ENCODE measurements at places on chromosomes 1 and 21.

- ATAC-seq: no peak
Measured at GRCh38 chr21:33109574-33110339, 39.8 kb downstream of the OLIG1 start.

DNA sequence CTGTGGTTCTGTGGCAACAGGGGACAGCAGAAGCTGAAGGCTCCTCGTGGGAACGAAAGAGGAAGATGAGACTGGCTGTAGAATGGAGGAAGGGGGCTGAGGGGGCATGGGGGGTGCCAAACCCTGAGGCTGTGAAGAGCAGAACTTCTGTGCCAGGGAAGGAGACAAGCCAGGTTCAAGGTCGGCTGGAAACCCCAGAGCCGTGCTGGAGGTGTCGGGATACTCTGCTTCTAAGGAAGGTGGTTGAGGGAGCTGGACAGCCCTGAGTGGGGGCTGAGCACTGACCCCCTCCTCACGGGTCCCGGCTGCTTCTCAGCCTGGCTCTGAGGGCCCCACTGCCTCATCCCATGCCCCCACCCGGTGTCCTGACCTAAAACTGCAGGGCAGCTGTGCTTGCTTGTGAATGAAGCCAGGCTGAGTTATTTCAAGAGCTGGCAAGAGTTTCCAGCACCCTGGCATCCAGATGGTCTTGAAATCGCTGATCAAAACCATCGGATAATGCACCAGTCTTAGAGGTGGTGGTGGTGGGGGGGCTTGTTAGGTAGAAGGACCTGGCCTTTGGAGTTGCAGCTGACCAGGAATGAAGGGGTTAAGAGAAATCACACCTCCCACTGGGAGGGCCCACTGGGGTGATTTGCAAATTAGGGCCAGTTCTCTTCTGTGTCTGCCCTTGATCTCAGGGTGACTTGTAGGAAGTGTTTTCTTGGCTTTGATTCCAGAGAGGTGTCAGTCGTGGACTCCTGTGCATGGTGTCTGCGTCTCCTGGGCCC lies 218.9 kb upstream of the C1orf174 start:
- ATAC-seq: no peak

GRCh38 chr21:14824126-14824525 lies 240.7 kb downstream of the NRIP1 start:
- no peak for ATAC-seq

GRCh38 chr1:3779265-3779911 lies 6.8 kb downstream of the SMIM1 start:
- ATAC-seq: no peak

GRCh38 chr1:118961156-118961555 lies 27.0 kb downstream of the TBX15 start:
- ATAC-seq: no peak

DNA sequence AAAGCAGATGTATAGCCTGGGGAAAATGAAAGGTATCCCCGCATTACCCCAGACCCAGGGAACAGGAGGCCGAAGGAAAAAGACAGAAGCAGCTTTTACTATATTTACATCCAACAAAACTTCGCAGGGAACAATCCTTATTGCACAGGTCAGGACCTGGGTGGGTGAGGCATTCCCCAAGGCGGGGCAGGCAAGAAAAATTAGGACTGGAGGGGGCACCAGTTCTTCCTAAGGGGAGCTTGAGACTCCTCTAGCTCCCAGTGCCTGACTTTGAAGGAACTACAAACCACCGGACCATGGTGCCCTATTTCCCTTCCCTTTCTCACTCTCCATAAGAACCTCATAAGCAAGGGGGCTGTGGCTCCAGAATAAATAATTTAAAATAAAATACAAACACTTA lies 6.7 kb upstream of the GATAD2B start:
- ATAC-seq: no peak

GRCh38 chr1:165543532-165544438 lies at the start of gene LRRC52:
Gene LRRC52, plus strand, starts transcription at chr1:165544000. Its CDS starts 297 bp downstream, at chr1:165544297.
- no peak for ATAC-seq

DNA sequence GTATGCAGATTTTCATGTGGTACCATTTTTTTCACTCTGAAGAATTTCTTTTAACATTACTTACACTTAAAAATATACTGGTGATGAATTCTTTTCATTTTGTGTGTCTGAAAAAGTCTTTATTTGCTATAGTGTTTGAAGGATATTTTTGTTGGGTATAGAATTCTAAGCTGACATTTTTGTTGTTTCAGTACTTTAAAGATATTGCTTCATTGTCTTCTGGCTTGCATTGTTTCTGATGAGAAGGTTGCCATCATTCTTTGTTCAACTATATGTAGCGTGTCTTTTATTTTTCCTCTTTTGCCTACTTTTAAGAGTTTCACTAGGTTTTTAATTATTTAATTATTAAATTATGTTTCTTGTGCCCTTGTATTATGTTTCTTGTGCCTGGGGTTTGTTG lies 8.0 kb downstream of the HS2ST1 start:
- no peak for ATAC-seq

- no peak for ATAC-seq
Measured at GRCh38 chr1:42927920-42928505, 30.7 kb downstream of the SLC2A1 start.

DNA sequence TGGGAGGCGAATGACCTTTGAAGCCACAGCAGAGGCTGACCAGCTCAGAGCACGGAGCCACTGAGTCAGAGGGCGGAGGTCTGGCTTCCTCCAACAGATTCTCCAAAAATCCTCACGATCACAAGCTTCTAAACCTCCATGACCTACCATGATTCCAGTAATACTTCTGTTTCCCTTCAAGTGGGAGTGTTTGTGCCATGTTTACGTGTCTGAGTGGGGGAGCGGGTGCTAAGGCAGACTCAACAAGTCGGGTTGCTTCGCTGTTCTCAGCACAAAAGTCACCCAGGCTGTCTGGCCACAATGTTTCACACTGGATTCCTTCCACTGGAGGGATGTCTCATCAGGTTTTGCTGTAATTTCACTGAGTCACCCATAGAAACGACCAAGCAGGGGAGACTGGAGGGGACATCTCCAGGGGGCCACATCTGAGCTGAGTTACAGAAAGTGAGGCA lies 86.2 kb downstream of the SLC66A1 start:
- peak; percentile 44 for ATAC-seq

- no peak for ATAC-seq
Measured at GRCh38 chr21:25280061-25280460, 327.2 kb downstream of the MRPL39 start.

DNA sequence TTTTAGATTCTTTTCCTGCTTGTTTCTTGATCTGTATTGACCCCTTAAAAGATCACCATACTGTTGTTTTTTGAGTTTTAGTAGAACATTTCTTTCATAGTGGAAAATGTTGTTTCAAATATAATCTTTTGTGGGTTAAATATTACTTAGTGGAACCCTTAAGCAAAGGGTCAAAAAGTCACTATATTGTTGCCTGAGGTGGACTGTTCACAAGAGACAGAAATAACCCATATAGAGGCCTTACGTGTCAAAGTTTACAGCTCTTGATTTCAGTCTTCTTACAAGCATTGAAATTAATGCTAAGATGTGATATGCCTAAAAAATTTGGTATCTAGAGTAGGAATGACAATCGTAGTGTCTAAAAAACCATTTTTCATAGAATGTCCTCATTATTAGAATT lies 6.3 kb downstream of the DNAJB4 start:
- no peak for ATAC-seq

DNA sequence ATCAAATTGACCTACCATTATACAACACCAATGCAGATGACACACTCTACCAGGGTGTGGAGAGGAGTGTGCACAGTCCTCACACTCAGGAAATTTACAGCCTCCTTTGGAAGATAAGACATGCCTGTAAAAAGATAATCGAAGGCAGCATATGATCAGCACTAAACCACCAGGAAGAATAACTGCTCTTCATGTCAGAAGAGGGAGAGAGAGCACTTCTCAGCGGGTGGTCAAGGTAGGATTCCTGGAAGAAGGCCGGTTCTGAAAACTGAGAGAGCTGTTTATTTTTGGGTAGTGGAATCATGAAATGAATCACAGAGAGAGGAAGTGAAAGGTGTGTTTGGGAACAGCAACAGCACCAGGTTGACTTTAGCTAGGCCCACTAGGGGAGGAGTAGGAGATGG lies 14.0 kb upstream of the ZNF697 start:
- ATAC-seq: no peak

GRCh38 chr1:28981210-28981609 lies 66.8 kb downstream of the EPB41 start:
- ATAC-seq: no peak

- ATAC-seq: no peak
Measured at GRCh38 chr1:226486161-226486560, 62.4 kb upstream of the STUM start.

DNA sequence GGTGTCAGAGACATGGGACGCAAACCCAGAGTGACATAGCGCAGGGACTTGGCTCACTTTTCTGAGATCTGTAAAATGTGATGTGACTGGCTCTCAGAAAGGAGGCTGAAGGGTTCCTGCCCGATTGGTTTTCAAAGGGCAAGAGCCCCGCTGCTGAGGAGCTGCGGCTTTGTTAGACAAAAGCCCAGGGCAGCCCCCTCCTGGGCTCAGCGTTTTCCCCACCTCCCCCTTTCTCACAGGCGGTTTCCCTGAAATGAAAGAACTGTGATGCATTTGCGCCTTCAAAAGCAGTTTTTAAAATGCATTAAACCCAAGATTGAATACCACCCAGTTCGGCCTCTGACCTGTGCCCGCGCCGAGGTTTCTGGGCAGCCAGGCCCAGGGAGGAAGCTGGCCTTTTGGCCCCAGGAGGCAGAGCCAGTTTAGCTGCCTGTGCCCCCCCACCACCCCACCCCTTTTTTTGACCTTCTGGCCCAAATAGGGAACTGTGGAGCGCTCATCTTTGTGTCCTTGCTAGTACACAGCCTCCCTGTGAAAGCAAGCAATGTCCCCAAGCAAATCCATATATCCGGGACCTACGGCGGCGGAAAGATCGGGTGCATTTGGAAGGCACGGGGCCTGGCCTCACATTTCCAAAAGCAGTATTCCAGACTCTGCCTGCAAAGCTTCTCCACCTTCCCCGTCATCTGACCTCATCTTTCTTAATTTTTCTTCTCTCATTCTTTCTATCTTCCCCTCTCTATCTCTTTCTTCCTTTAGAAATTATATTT lies 28.6 kb downstream of the CD247 start:
- ATAC-seq: peak; percentile 64

DNA sequence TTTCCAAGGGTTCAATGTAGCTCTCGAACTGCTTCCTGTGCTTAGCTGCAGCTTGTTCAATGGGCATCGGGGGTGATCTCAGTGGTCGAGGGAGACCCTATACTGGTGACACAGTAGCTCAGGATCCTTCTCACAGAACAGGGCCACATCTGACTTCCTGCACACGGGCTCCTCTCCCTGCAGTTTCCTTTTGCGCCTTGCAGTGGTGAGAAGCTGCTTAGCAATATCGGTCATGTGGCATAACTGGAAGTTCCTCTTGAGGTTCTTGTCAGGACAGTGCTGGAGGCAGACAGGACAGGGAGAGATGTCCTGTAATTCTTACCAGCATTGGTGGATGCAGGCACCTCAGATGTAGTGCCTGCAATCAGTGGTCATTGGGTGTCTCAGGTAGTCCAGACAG lies 140.5 kb upstream of the MAP1LC3C start:
- ATAC-seq: no peak

GRCh38 chr1:228852511-228853088 lies 117.3 kb downstream of the RHOU start:
- ATAC-seq: no peak

- ATAC-seq: no peak
Measured at GRCh38 chr1:161705537-161705936, 1.5 kb upstream of the FCRLA start.

GRCh38 chr1:244280201-244280600 lies 171.5 kb downstream of the ADSS2 start:
- no peak for ATAC-seq

GRCh38 chr1:65964123-65964522 lies 171.4 kb downstream of the PDE4B start:
- ATAC-seq: no peak

- no peak for ATAC-seq
Measured at GRCh38 chr1:232372841-232373440, 257.0 kb downstream of the SIPA1L2 start.

DNA sequence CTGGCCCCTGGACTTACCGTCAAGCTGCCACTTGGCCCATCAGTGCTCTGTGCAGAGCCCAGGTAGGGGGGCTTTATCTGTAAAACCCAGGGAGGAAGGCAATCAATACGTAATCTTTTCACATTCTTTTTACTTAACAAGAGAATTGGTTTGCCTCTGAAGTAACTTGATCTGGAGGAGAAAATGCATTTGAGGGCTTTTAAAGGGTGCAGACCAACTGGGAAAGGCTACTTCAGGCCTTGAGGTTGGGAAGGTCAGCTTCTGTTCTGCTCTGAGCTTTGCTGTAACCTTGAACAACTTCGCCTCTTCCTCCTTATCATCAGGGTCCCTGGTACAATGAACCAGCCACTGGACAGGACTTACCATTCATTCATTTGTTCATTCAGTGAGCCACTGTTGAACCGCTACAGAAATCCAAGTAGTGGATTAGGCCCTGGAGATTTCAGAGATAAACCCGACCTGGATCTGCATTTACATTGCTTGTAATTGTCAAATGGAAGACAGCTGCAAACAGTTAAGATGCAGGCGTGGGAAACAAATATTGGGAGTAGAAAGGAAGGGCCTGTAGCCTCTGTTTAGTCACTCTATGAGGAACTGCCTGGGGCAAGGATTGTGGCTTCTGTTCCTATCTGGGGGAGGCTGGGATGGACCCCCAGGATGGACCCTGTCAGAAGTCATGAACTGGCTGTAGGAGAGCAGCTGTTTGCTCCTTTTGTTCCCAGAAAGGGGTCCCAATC lies 90.9 kb downstream of the MAN1C1 start:
- ATAC-seq: no peak

DNA sequence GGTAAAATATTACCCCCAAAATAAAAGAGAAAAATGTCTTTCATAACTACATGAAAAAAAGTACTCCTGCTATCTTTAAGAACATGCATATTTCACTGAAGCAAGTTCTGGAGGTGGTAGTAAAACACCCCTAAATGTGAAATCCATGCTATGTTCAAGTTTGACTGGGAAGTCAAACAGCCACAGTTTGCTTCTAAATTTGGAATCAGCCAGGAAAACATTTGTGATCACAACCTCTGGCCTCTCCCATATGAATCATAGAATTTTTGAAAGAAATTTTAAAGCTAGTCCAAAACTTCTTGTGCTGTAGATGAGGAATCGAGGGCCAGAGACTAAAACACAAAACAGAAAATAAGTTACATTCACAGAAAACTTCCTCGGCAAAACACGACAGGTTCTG lies 6.6 kb downstream of the SORT1 start:
- ATAC-seq: no peak

- no peak for ATAC-seq
Measured at GRCh38 chr1:119075614-119076013, 64.8 kb downstream of the WARS2 start.

DNA sequence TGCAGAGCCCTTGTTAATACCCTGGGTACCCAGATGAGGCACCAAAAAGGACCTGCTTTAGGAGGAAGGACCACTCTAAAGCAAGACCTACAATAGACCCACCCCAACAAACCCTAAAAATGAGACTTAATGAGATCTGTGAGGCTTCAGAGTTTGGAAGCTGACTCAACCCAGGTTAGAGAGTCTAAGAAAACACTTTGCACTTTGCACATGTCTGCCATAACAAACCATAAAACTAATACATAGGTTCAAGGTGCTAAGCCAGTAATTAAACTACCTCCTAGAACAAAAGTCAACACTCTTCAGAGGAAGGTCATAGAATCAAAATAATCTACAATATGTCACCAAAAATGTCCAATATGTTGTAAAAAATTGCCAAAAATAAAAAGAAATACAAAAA lies 124.7 kb upstream of the C1orf21 start:
- no peak for ATAC-seq

GRCh38 chr21:17799414-17800164 lies 19.6 kb downstream of the C21orf91 start:
- ATAC-seq: no peak
